ENCODE measurements at places on chromosomes 13 and 19. TPM values are rescaled to one million over a fixed set of nuclear protein-coding genes. Genes with fewer than 3 reads are reported as not detected.

The DKKL1 gene
- total RNA-seq: 0.59 TPM

The ZNF730 gene
- total RNA-seq: not detected

The PRSS57 gene
- total RNA-seq: not detected

The PEAK3 gene
- 0.08 TPM for total RNA-seq

The PSG11 gene
- not detected for total RNA-seq

The JAK3 gene
- total RNA-seq: 0.19 TPM

The ZNF112 gene
- 1.9 TPM for total RNA-seq

The ZNF835 gene
- not detected for total RNA-seq

The ZNF71 gene
- 10.5 TPM for total RNA-seq

The HSPH1 gene
- total RNA-seq: 107 TPM

The EDNRB gene
- total RNA-seq: not detected

The CBY2 gene
- total RNA-seq: not detected

The SPACA4 gene
- not detected for total RNA-seq

The ZNF69 gene
- not detected for total RNA-seq
